ENCODE measurements at places on chromosomes 6 and 20.

- no peak for DNase-seq
Observed at GRCh38 chr6:26218824-26219223, 131.6 kb downstream of the HFE start.

DNA sequence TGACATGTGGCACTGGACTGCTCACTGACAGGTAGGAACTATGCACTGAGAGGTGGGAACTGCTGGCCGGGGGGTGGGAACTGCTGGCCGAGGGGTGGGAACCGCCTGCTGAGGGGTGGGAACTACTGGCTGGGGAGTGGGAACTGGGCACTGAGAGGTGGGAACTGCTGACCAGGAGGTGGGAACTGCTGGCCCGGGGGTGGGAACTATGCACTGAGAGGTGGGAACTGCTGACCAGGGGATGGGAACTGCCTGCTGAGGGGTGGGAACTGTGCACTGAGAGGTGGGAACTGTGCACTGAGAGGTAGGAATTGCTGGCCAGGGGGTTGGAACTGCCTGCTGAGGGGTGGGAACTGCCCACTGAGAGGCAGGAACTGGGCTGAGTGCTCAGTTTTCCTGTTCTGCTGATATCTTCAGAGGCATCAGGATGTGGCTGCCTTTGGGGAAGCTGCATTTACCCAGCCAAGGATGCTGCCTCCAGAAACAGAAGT is 90.2 kb downstream of the THBS2 start:
- DNase-seq: no peak

GRCh38 chr6:79230149-79230548 is 4.3 kb downstream of the HMGN3 start:
- DNase-seq: no peak

DNA sequence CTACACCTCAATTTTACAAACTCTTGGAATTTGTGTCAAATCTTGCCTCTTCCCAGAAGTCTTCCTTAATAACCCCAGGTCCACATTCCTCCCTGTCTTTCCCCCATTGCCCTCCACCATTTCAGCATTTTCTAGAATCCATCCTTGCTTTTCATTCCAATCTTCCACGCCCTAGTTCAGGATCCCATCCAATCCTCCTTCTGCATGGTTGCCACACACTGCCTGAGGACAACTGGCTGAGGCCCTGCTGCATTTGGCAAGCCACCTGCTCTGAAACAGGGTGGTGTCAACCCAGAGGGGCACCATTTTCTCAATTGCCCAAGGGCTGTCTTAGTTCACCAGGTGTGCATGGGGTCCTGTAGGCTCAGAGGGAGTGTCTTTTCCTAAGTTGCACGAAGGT is 37.9 kb upstream of the RFPL4B start:
- no peak for DNase-seq

- DNase-seq: no peak
Observed at GRCh38 chr6:141105481-141105880, 1027.2 kb upstream of the GJE1 start.

GRCh38 chr6:4518506-4518905 is 257.7 kb upstream of the CDYL start:
- DNase-seq: no peak

- DNase-seq: no peak
Observed at GRCh38 chr6:3916211-3916610, 67.0 kb downstream of the FAM50B start.

DNA sequence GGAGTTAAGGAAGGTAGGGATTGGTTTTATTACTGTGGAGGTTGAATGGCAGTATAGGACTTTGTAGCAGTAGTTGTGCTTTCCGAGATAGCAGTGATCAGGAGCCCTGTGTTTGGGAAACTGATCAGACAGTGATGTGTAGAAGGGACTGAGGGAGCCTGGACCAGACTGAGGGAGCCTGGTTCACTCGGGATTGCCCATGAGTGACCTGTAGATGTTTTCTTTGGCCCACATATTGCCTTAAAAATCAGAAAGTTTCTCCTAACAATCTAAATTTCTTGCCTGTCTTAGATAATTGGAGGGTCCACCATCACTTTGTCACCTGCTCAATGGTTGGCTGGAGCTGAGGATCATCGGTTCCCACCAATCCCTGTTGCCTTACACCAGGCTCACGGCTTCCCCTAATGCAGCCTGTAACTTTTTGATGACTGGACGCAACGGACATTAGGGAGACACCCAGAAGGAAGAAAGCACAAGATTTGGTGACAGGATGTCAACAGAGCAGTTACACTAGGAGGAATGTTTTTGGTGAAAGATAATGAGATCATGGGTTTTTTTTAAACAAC is 1.1 kb downstream of the CDS2 start:
- DNase-seq: no peak

DNA sequence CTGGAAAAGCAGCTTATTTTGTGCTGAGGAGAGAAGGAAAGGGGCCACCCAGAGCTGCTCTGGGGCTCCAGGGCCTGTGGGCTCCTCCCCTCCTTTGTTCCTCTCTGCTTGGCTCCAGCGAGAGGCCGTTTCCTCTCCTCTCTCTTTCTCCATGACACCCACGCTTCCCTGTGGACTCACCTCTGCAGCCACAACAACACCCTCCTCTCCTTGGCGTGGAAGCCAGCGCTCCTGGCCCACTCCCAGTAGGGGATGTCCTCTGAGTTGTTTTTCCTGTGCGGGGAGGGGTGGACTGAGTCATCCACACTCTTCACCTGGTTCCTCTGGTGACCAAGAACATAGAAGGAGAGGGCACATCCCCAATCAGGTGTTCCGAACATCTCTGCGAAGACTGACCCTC is 4.9 kb upstream of the CDSN start:
- DNase-seq: no peak

GRCh38 chr6:136059308-136059707 is 190.8 kb downstream of the MTFR2 start:
- DNase-seq: no peak

- DNase-seq: no peak
Observed at GRCh38 chr6:81999270-81999669, 246.8 kb upstream of the TENT5A start.

DNA sequence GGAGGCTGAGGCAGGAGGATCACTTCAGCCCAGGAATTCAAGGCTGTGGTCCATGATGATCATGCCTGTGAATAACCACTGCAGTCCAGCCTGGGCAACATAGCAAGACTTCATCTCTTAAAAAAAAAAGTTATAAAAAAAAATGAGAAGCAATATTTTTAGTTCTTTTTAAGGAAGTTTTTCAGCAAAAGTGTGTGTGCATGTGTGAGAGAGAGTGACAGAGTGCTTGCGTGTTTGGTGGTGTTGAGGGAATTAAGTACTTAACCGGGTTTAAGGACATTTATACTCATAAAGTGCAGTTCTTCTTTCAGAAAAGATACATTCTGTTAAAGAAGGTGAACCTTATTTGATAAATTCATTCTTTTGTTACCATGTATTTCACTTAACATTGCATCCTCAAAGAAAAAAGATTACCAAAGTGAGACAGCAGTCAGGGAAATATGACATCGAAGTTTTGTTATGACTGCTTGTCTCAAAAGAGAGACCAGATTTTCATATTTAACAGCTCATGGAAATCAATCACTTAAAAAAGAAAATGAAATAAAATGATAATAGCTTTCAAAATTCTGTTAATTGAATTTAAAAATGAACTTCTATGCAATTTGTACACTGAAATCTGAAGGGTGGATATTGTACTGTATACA is 254.7 kb downstream of the ARHGAP18 start:
- DNase-seq: no peak

- no peak for DNase-seq
Observed at GRCh38 chr20:1888796-1889463, 6.3 kb upstream of the SIRPA start.

GRCh38 chr6:38151580-38152500 is 332.3 kb downstream of the ZFAND3 start:
- no peak for DNase-seq

DNA sequence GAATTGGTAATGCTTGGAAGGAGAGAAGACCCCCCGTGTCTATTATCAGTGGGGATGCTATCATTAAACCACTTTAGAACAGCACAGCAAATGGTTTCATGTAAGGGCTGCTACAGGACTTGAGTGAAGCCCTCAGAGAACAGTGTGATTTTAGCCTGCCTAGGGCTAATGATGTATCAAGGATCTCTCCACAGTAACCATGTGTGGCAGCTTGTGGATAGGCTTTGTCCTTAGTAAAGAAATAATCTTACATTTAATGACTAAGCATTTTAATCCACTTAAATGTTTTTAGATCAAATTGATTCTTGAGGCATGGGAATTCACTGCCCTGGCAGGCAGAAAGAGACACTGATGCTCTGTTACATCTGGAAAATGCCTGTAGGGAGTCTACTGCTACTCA is 495.1 kb downstream of the NKAIN2 start:
- no peak for DNase-seq

DNA sequence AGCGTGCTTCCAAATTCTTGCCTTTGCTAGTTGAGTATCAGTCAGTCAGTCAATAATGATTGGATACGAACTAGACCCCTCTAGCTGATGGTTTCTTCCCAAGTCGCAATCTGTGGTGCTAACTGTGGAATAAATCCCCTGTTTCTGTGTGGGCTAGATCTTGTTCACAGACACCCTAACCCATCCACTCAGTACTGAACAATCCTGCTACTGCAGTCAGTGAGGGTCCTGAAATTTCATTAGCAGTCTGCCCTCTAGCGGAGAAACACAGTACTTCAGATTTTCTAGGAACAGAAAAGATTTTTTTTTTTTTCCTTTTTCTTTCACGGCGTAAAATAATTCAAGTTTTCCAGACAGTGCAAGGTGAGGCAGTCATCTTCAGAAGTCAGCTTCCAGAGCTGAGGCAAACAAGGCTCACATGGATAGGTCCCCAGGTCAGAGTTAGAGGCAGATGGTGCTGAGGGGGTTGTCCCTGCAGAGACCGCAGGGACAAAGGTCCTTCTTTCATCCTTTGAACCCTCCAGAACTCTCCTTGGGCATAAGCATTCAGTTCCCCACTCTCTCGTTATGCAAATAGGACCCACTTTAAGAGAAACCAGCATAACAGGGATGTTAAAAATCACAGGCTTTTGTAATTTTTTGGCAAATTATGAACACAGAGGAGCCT is 119.6 kb downstream of the SCML4 start:
- peak; percentile 65 for DNase-seq

DNA sequence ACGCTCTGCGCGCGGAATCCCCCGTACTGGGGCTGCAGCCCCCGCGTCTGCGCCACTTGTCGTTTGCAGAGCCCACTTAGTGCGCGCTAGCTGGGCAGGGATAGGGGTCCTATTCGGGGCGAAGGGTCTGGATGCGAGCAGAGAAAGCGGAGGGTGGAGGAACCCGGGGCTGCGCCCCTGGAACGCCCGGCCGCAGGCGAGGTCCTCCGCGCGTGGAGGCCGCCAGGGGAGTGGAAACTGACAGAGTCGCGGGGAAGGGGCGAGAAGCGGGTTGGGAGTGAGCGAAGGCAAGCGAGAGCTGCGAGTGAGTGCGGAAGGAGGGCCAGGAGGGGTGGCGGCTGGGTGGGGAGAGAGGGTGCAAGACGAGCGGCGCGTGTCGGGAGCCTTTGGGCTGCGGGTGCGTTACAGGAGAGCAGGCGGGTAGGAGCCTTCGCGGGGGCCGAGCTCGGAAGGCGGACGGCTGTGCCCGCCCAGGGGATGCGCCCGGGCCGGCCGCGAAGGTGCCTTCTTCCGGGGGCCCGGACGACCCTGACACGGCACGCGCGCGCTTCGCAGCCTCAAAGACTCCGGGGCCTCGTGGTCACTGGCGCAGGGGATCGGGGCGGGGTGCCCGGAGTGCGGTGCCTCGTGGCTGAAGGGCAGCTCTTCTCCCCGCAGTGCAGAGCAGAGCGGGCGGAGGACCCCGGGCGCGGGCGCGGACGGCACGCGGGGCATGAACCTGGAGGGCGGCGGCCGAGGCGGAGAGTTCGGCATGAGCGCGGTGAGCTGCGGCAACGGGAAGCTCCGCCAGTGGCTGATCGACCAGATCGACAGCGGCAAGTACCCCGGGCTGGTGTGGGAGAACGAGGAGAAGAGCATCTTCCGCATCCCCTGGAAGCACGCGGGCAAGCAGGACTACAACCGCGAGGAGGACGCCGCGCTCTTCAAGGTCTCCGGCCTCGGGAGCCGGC is 1.2 kb downstream of the IRF4 start:
- DNase-seq: peak; percentile 84

GRCh38 chr20:4833074-4833728 is 111.5 kb downstream of the PRND start:
- no peak for DNase-seq

- no peak for DNase-seq
Observed at GRCh38 chr6:6590530-6590929, 2.0 kb downstream of the LY86 start.

DNA sequence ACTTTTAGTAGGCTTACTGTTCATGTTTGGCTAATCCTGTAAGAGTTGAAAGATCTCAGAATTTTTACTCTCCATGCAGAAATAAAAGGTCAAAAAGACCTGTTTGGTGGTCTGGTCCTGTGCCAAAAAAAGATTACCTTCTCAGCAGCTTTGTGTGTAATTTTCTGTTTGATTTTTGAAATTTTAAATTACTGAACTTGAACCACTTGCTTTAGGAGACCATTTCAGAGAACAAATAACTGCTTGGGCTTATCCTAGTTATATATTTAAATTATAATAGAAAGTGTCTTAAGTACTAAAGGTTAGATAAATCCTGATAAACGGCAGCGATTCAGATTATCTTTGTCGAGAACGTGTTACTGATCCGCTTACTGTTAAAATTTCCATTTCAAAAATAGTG is 118.3 kb upstream of the GRIK2 start:
- DNase-seq: no peak

DNA sequence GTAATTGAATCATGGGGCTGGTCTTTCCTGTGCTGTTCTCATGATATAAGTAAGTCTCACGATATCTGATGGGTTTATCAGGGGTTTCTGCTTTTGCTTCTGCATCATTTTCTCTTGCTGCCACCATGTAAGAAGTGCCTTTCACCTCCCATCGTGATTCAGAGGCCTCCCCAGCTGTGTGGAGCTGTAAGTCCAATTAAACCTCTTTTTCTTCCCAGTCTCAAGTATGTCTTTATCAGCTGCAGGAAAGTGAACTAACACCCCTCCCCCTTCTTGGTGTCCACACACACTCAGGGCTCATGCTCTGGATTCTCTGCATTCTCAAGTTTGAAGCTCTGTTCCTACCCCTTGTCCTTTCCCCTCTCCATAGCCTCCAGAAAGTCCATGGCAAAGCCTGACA is 107.1 kb downstream of the THBS2 start:
- no peak for DNase-seq

DNA sequence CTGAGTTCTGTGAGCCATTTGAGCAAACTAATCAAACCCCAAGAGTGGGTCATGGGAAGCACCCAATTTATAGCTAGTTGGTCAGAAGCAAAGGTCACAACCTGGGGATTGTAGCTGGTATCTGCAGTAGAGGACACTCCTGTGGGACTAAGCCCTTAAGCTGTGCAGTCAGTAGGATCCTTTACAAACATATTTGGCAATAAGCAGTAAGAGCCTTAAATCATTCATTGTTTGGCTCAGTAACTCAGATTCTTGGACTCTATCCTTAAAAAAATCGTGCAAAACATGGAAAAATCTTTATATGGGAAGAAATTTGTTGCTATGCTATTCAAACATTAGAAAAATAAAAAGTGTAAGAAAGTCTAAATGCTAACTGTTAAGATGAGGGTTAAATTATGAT is 29.9 kb downstream of the FRK start:
- DNase-seq: no peak

Measured in activated CD8-positive, alpha-beta memory T cell treated with anti-CD3 and anti-CD28 coated beads for 24 hours (primary cell).